ENCODE measurements at places on chromosomes 12 and 14.

GRCh38 chr12:76790564-76791552 lies 26.9 kb downstream of the ZDHHC17 start:
- DNase-seq = no peak

DNA sequence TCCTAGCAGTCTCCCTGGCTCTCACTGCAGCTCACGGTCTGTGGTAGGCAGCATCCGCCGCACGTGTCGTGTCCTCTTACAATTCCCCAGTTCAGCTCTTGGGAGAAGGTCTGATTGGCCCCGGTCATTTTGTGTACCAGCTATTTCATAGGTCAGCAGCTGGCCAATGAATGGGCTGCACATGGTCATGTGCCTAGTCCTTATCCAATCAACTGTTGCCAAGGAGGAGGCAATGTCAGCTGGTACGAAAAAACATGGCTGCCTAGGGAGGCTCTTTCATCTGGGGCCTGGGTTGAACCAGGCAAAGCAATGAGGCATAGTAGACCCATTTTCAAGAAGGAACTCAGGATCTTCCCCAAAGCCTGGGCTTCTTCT lies 46.1 kb downstream of the RNFT2 start:
- DNase-seq = no peak

DNA sequence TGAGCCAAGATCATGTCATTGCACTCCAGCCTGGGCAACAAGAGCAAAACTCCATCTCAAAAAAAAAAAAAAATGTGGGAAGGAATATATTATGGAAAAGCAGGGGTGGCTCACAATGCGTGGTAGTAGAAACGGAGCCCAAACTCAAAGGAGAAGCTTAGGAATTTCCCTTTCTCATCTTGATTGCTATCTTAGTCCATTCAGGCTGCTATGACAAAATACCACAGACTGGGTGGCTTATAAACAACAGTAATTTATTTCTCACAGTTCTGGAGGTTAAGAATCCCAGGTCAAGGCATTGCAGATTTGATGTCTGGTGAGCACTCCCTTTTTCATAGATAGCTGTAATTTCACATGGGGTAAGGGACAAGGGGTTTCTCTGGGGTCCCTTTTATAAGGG lies 153.8 kb upstream of the KRR1 start:
- no peak for DNase-seq

GRCh38 chr14:56742391-56742878 lies 67.8 kb downstream of the OTX2 start:
- no peak for DNase-seq

DNA sequence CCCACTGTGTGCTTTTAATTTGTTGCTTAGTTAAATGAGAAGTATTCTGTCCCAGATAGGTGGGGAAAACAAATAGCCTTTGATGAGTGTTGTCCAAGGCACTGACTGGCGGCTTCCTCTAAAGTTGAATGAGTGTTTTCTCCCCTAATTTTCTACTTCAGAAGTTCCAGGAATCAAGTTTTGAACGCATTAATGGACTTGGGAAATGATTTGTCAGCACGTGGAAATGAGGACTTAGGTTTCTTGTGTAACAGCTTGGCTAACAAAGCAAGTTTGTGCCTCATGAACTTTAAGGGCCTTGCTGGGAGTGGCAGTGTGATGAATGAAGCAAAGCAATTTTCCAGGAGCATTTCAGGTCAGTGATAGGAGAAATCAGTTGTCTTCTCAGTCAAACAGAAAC lies 56.9 kb downstream of the LIN52 start:
- DNase-seq = no peak

GRCh38 chr12:2408262-2408661 lies 355.5 kb downstream of the CACNA1C start:
- no peak for DNase-seq

GRCh38 chr14:81535396-81536164 lies 1.9 kb upstream of the SEL1L start:
- no peak for DNase-seq
